ENCODE measurements at places on chromosomes 1 and 21. TPM values are rescaled to one million over a fixed set of nuclear protein-coding genes. Genes with fewer than 3 reads are reported as not detected.
A peak's percentile ranks its signal among the peaks of the same experiment; 100 is the strongest.

- H3K27ac ChIP-seq: peak overlapping the region; percentile 16
- peak; percentile 88 for DNase-seq
- peaks cover 14% of the 10 kb centered on the region for H3K4me1 ChIP-seq
- no peak overlapping the region for H3K4me3 ChIP-seq
- no peaks in the 10 kb centered on the region for H3K27me3 ChIP-seq
Measured at GRCh38 chr1:47584249-47584648, 146.4 kb downstream of the FOXD2 start.

GRCh38 chr1:204746838-204747442 is 61.4 kb upstream of the LRRN2 start:
- H3K4me1 ChIP-seq: no peaks in the 10 kb centered on the region
- no peak overlapping the region for H3K4me3 ChIP-seq
- no peaks in the 10 kb centered on the region for H3K27me3 ChIP-seq
- DNase-seq: no peak

- peaks cover 20% of the 10 kb centered on the region for H3K4me1 ChIP-seq
- no peaks in the 10 kb centered on the region for H3K27me3 ChIP-seq
- H3K36me3 ChIP-seq: peaks cover 4% of the 10 kb centered on the region
- peak within 1 kb of the TSS; percentile 99 for H3K27ac ChIP-seq
- peak within 1 kb of the TSS; percentile 85 for H3K4me3 ChIP-seq
- DNase-seq: peak; percentile 83
Measured at GRCh38 chr21:46097336-46098293, at the start of gene COL6A2. COL6A2 (plus strand) TSS chr21:46098112.

SPATA17 gene
- total RNA-seq: not detected

- no peak overlapping the region for H3K4me3 ChIP-seq
- H3K36me3 ChIP-seq: no peaks in the 10 kb centered on the region
- H3K27me3 ChIP-seq: no peaks in the 10 kb centered on the region
- DNase-seq: no peak
Measured at GRCh38 chr1:46420533-46420915, 26.4 kb downstream of the FAAH start.

DNA sequence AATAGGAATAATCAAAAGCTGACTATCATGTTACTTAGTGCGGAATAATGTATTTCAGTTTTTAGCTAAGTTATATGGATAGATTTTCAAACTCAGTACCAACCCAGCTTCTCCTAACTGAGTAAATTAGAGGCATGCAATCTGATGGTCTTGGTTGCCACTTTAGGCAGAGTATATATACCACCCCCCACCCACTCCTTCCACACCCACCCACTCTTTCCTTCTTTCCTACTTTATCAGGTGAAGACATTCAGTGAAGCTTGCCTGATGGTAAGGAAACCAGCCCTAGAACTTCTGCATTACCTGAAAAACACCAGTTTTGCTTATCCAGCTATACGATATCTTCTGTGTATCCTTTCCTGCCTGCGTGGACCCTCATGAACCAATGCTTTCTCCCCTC is 36.3 kb downstream of the DAP3 start:
- H3K4me1 ChIP-seq: no peaks in the 10 kb centered on the region
- H3K4me3 ChIP-seq: no peak overlapping the region
- H3K36me3 ChIP-seq: peaks cover 38% of the 10 kb centered on the region
- no peak overlapping the region for H3K27ac ChIP-seq

PLOD1 gene
- total RNA-seq: 79.9 TPM

SERTAD4 gene
- total RNA-seq: 4.0 TPM

- no peaks in the 10 kb centered on the region for H3K36me3 ChIP-seq
- no peak overlapping the region for H3K4me3 ChIP-seq
- H3K27ac ChIP-seq: no peak overlapping the region
- H3K27me3 ChIP-seq: no peaks in the 10 kb centered on the region
Measured at GRCh38 chr1:211623515-211623914, 44.6 kb upstream of the SLC30A1 start.

DNA sequence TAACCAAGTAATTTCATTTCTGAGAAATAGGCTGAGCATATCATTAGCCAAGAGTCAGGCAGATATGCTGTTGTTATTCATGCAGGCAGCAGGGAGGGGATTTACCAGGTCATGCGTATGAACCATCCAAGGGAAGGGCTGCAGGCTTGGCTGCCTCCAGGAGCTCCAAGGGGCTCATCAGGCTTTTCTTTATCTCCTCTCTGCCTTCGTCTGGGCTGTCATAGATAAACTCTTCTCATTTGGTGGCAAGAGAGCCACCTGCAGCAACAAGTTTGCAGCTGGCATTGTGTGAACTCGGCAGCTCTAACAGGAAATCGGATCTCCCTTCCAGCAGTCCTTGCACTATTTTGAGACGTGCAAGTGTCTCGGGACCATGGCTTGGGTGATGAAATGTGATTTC is 7.5 kb downstream of the CCDC27 start:
- no peak overlapping the region for H3K27ac ChIP-seq
- no peaks in the 10 kb centered on the region for H3K36me3 ChIP-seq
- H3K4me3 ChIP-seq: no peak overlapping the region
- H3K27me3 ChIP-seq: peaks cover 6% of the 10 kb centered on the region
- H3K4me1 ChIP-seq: no peaks in the 10 kb centered on the region
- DNase-seq: no peak

DNA sequence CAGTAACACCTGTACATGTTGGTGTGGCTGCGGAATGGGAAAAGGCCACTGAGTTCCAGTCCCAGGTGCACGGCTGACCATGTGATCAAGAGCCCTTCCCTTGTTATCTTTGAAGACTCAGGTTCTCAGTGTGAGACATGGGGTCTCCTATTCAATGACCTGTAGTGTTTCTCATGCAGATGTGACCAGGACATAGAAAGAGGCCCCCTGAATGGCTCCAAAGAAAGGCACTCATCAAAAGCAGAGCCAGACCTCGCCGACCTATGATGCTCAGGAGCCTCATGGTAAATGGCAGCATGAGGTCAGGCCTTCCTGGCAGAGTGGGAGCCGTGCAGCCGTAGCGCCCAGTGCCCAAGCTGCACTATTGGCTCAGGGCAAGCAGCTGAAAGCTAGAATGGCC is 42.3 kb upstream of the HAO2 start:
- no peaks in the 10 kb centered on the region for H3K27me3 ChIP-seq
- no peak overlapping the region for H3K4me3 ChIP-seq
- no peak overlapping the region for H3K27ac ChIP-seq
- no peak for DNase-seq
- H3K36me3 ChIP-seq: no peaks in the 10 kb centered on the region
- H3K4me1 ChIP-seq: no peaks in the 10 kb centered on the region

DNA sequence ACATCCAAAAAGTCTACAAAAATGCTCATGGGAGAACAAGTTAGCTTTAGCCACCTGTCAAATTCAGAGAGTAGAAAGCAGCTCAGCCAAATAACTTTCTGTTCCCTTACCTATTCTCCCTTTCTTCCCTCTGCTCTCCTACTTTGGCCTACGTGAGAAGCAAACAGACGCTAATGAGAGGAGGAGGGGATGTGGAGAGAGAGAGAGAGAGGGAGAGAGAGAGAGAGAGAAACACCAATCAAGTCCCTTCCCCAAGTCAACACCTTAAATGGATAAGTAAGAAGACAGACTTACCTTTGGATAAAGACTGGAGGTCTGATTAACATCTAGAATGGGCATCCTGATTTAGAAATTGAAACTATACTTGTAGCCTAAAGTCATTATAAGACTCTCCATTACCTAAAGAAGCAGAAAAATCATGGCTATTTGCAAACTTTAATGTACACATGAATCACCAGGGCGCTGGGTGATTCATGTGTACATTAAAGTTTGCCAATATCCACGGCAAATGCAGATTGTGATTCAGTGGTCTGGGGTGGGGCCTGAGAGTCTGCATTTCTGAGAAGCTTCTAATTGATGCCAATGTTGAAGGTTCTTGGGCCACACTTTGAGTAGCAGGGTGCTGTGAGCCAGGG is 13.1 kb upstream of the DUSP12 start:
- H3K27ac ChIP-seq: no peak overlapping the region
- no peaks in the 10 kb centered on the region for H3K4me1 ChIP-seq
- H3K27me3 ChIP-seq: no peaks in the 10 kb centered on the region
- no peak for DNase-seq
- no peak overlapping the region for H3K4me3 ChIP-seq
- no peaks in the 10 kb centered on the region for H3K36me3 ChIP-seq

DNA sequence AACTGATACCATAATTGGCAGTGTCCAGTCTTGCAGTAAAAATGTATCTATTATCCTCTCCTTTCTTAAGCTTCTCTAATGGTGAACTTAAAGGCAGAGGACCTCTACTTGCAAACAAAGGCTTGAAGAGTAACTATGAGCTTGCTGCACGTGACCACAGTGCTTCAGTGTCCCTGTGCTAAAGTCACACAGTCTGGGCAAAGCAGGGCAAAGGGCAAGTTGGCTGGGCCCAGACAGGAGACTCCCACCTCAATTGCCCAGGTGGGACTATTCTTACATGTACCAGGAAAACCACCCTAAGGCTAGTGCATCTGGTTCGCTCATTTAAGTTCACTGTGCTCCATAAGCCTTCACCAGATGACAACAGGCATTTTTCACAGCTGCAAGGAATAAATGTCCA is 374.2 kb upstream of the PROX1 start:
- no peaks in the 10 kb centered on the region for H3K4me1 ChIP-seq
- no peaks in the 10 kb centered on the region for H3K36me3 ChIP-seq
- H3K27ac ChIP-seq: no peak overlapping the region
- no peak overlapping the region for H3K4me3 ChIP-seq
- no peaks in the 10 kb centered on the region for H3K27me3 ChIP-seq
- DNase-seq: no peak
